ENCODE measurements at places on chromosomes 16 and 17.
A peak's percentile ranks its signal among the peaks of the same experiment; 100 is the strongest.

DNA sequence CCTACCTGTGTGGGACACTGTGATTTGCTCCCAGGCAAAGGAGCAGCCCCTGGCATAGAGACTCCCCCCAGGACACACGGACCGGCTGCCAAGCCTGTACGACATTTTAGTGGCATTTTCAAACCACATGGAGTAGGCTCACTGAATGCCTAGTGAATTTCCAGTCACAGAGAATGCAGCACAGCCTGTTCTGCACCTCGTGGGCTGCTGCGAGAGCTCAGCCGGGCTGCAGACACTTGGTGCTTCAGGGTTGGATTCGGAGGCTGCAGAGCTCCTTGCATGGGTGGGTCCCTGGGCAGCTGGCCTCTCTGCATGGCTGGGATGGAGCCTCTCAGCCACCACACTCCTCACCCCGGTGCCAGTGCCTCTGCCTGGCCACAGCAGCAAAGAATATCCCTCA lies 51.2 kb upstream of the HNF1B start:
- H3K27me3 ChIP-seq = peaks cover 20% of the 10 kb centered on the region
- no peak overlapping the region for H3K27ac ChIP-seq
- H3K4me3 ChIP-seq = no peak overlapping the region
- H3K4me1 ChIP-seq = no peaks in the 10 kb centered on the region
- no peak for DNase-seq

- no peak overlapping the region for H3K4me3 ChIP-seq
- DNase-seq = no peak
- H3K27me3 ChIP-seq = no peaks in the 10 kb centered on the region
- H3K36me3 ChIP-seq = no peaks in the 10 kb centered on the region
Observed at GRCh38 chr16:85584819-85585282, 28.3 kb upstream of the GSE1 start.

- H3K36me3 ChIP-seq = no peaks in the 10 kb centered on the region
- DNase-seq = no peak
- peak overlapping the region; percentile 99 for H3K27ac ChIP-seq
- H3K4me3 ChIP-seq = peak overlapping the region; percentile 96
- peaks cover 31% of the 10 kb centered on the region for H3K4me1 ChIP-seq
- no peaks in the 10 kb centered on the region for H3K27me3 ChIP-seq
Observed at GRCh38 chr17:17682293-17682736, 1.1 kb downstream of the RAI1 start.

DNA sequence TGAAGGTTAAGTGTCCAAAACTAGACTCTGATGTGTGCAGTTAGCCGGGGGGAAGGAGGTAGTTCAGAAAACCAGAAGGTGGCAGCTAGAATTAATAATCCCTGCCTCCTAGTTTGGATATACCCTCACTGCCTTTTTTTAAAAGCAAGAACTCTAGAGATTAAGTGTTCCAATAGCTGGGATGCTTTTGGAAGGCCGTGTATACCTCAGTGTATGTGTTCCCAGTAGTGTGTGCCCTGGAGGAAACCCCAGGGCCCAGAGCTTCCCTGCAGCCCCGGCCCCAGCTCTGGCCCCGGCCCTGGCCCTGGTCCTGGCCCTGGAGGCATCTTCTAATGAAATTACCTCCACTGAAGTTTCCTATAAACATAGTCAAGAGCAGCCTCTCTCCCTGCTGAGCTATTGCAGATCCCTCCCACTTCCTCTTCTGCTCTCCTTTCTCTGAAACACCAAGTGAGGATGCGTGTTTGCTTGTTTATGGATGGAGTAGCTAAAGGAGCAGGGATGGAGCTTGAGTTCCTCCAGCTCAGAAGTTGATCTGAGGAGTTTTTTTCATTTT lies 130.7 kb downstream of the PRKCA start:
- DNase-seq = no peak
- no peaks in the 10 kb centered on the region for H3K36me3 ChIP-seq
- H3K27ac ChIP-seq = peak overlapping the region; percentile 27
- H3K4me3 ChIP-seq = no peak overlapping the region

DNA sequence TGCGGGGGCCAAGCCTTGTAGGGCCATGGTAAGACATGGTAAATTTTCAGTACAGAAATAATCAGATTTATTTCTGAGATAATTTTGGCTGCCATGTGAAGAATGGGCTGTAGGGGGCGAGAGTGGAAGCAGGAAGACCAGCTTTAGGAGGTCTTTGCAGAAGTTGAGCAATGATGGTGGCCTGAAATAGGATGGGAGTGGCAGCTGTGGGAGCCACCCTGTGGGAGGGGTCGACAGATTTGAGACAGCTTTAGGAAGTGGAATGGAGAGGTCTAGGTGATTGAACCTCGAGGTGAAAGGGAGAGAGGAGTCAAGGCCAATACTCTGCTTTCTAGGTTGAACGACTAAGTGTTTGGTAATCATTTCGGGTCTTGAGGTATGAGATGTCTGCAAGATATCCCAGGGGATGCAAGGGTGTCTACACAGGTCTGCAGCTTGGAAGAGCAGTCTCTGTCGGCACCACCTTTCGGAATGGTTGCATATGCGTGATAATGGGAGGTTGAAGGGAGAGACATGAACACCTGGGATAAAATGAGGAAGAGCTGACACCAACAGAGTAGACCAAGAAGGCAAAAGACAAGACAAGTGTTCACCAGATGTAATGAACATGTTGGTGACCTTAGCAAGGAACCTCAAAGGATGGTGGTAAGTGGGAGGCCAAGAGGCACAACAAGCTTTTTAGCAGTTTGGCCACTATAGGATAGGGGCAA lies 4.2 kb upstream of the ATXN7L3 start:
- DNase-seq = no peak
- H3K36me3 ChIP-seq = peaks cover 1% of the 10 kb centered on the region
- no peaks in the 10 kb centered on the region for H3K4me1 ChIP-seq
- H3K27ac ChIP-seq = no peak overlapping the region

GRCh38 chr16:15141586-15141985 lies 47.5 kb upstream of the RRN3 start:
- H3K27me3 ChIP-seq = no peaks in the 10 kb centered on the region
- no peak for DNase-seq
- no peak overlapping the region for H3K4me3 ChIP-seq
- H3K36me3 ChIP-seq = no peaks in the 10 kb centered on the region
- H3K27ac ChIP-seq = no peak overlapping the region

GRCh38 chr16:10660950-10661635 lies 33.6 kb downstream of the TEKT5 start:
- DNase-seq = no peak
- H3K27ac ChIP-seq = no peak overlapping the region
- H3K4me1 ChIP-seq = no peaks in the 10 kb centered on the region

DNA sequence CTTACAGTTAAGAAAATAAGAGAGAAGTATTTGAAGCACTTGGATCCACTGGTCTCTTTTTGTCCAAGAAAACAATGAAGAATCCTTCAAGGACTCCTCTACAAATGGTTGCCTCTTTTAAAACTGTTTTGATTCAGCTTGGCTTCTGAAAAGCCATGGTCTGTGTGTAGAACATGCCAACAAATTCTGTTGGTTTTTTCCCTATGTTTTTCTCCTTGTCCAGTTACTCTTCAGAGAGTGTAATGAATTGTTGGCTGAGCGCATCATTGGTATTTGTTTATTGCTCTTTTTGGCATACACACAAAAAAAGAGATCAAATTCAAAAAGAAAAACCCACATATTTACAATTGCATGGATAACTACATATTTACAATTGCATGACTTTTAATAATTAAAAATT lies at the start of gene ABCA10:
Gene ABCA10 (minus strand): TSS at position 249 of the 400 bp plus-strand sequence. CDS start 3,466 bp downstream, outside the sequence.
- H3K36me3 ChIP-seq = no peaks in the 10 kb centered on the region
- peak within 1 kb of the TSS; percentile 23 for H3K27ac ChIP-seq
- DNase-seq = no peak
- H3K4me3 ChIP-seq = peak within 1 kb of the TSS; percentile 24

DNA sequence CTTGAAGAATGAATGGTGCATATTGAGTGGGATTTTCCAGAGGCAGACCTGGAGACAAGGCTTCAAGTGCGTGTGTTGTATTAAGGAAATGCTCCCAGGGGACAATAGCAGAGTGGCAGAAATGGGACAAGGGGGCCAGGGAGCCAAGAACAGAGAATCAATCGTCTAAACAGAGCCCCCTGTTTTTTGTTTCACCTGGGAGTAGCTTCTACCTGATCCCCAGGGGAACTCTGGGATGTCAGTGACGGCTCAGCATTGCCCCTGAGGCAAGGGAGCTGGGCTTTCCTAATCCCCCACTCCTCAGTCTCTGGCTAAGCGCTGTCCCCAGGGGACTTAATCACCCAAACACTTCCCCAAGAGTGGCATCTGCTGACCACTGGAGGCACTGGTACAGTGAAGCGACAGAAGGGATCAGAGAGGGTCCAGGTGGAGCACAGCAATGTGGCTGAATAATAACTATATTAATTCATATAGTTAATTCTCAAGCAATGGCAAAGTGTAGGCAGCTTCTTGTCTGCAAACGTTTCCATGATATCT lies 35.7 kb upstream of the C16orf78 start:
- peaks cover 42% of the 10 kb centered on the region for H3K27me3 ChIP-seq
- no peak overlapping the region for H3K4me3 ChIP-seq

GRCh38 chr17:68906638-68907037 lies 48.6 kb downstream of the ABCA8 start:
- H3K36me3 ChIP-seq = no peaks in the 10 kb centered on the region
- H3K4me3 ChIP-seq = no peak overlapping the region
- DNase-seq = no peak

GRCh38 chr16:81384006-81384405 lies 60.6 kb upstream of the CMIP start:
- no peaks in the 10 kb centered on the region for H3K36me3 ChIP-seq
- no peaks in the 10 kb centered on the region for H3K4me1 ChIP-seq
- no peak for DNase-seq
- H3K27ac ChIP-seq = peak overlapping the region; percentile 44

DNA sequence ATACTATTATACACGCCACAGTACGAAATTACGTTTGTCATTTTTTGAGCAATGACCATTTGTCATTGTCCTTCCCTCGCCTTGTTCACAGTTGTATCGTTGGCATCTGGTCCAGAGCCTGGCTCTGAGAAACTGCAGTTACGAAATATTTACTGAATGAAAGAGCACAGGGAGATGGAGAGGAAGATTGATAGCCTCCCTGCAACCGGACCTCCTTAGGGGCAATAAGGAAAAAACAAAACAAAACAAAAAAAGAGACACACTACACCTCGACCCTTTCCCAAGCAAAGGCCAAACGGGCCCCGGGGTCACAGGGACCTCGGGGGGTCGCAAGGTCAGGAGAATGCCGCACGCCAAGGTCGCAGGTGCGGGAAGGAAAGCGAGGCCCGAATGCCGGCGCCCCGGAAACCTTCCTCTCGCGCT lies 857 bp downstream of the GOT2 start:
- H3K36me3 ChIP-seq = no peaks in the 10 kb centered on the region
- H3K4me3 ChIP-seq = peak overlapping the region; percentile 98
- DNase-seq = no peak
- H3K27ac ChIP-seq = peak overlapping the region; percentile 73

- H3K4me3 ChIP-seq = peak overlapping the region; percentile 72
- peak overlapping the region; percentile 16 for H3K27ac ChIP-seq
- no peak for DNase-seq
- no peaks in the 10 kb centered on the region for H3K4me1 ChIP-seq
Observed at GRCh38 chr17:491086-492021, 138.7 kb upstream of the RPH3AL start.

GRCh38 chr16:48811478-48811877 lies 201.5 kb upstream of the N4BP1 start:
- no peak overlapping the region for H3K4me3 ChIP-seq

- H3K27ac ChIP-seq = no peak overlapping the region
- H3K36me3 ChIP-seq = no peaks in the 10 kb centered on the region
- H3K4me3 ChIP-seq = no peak overlapping the region
- no peak for DNase-seq
Observed at GRCh38 chr17:58236394-58236793, 2.0 kb upstream of the LPO start.

DNA sequence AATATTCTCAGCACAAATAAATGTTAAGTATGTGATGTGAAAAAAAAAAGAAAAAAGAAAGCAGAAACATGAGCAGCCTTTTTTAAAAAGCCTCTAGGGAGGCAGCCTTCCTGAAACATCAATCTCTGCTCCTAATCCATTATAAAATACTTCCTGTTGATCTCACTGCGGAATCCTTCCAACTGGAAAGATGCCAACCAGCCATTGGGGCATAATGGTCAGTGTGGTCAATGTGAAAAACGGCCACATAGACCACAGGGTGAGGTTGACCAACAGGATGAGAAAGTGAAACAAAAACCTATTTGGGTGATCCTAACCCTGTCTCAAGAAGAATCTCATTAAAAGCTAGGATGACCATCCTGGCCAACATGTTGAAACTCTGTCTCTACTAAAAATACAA lies 26.1 kb upstream of the ABCA8 start:
- no peak overlapping the region for H3K27ac ChIP-seq
- no peak for DNase-seq
- H3K36me3 ChIP-seq = no peaks in the 10 kb centered on the region
- no peaks in the 10 kb centered on the region for H3K27me3 ChIP-seq
- H3K4me3 ChIP-seq = no peak overlapping the region

- no peak overlapping the region for H3K4me3 ChIP-seq
- no peak for DNase-seq
- no peaks in the 10 kb centered on the region for H3K36me3 ChIP-seq
Observed at GRCh38 chr16:48025359-48025758, 130.4 kb downstream of the ABCC12 start.

DNA sequence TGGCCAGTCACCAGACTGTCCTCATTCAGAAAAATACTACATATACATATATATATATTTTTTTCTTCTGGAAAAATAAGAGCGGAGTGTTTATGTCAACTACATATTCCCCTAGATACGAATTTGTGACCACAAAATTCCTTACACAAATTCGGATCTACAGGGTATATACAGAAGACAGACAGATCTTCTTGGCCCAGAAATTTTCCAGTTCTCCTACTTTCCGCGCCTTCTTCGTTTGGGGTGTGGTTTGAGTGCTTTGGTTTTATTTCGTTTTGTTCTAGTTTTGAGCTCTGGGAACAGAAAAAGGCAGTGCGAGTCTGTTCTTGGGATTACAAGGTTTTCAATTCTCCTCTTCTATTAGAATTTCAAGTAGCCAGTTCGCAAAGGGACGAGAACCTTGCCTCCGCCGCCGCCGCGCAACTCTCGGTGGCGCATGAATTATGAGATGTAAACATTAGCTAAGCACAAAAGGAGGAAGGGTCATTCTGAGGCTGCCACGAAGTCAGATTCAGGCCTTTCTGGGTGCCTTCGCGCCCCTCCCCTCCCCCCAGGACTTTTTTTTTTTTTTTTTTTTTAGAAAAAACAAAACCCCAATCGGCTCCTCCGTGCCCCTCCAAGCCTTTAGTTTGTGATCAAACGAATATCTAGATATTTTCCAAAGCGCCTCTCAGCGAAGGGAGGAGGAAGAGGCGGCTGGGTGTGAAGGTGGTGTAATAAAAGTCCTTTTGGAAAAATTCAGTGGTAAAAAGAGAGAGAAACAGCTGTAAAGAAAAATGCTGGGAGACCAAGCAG lies 1.8 kb upstream of the HOXB4 start:
- H3K27ac ChIP-seq = no peak overlapping the region
- no peaks in the 10 kb centered on the region for H3K36me3 ChIP-seq
- H3K27me3 ChIP-seq = no peaks in the 10 kb centered on the region
- H3K4me3 ChIP-seq = peak overlapping the region; percentile 7

DNA sequence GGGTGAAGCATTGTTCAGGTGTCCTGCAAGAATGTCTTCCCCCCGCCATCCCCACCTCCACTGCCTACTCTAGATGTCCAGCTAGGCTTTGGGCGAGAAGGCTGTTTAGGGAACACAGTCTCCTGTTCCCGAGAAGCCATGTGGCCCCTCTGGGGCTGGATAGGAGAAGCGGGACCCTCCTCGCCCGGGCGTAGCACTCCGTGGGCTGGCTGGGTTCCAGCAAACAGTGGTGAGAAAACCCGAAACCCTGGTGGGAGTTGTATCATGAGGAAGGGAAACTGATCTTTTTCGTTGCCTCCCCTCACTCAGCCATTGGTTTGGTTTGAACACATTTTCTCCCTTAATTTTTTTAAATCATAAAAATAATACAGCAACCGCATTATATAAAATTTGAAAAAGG lies 56.6 kb downstream of the IRF8 start:
- no peaks in the 10 kb centered on the region for H3K27me3 ChIP-seq
- H3K4me3 ChIP-seq = no peak overlapping the region
- no peaks in the 10 kb centered on the region for H3K4me1 ChIP-seq
- DNase-seq = no peak
- H3K27ac ChIP-seq = no peak overlapping the region
- no peaks in the 10 kb centered on the region for H3K36me3 ChIP-seq
